A549 treated with DMSO at 1 μM for 4 hours (cell line): ENCODE measurements at places on chromosomes 2 and 18. TPM values are rescaled to one million over a fixed set of nuclear protein-coding genes. Genes with fewer than 3 reads are reported as not detected.

The CAVIN2 gene
- 7.9 to 11.9 TPM (median 10.8 TPM) in 5 replicates for total RNA-seq

The LINC00305 gene
- not detected in 5 replicates for total RNA-seq

The RTP5 gene
- not detected in 5 replicates for total RNA-seq

The GBX2 gene
- total RNA-seq = 2.3 to 4.1 TPM (median 3.3 TPM) in 5 replicates

The GAL3ST2 gene
- 0.23 to 0.40 TPM (median 0.34 TPM) in 4 of 5 replicates, not detected in the other for total RNA-seq

The KCNK3 gene
- 1.2 to 1.6 TPM (median 1.4 TPM) in 5 replicates for total RNA-seq

The CDH2 gene
- 33.3 to 52.2 TPM (median 44.8 TPM) in 5 replicates for total RNA-seq

The FAM117B gene
- total RNA-seq = 2.3 to 3.2 TPM (median 2.8 TPM) in 5 replicates

The CDK5R2 gene
- 1.2 to 2.5 TPM (median 1.9 TPM) in 5 replicates for total RNA-seq

The C2orf80 gene
- not detected in 5 replicates for total RNA-seq

The NCKAP5 gene
- 0.76 to 1.7 TPM (median 1.3 TPM) in 5 replicates for total RNA-seq

The MC2R gene
- total RNA-seq = not detected in 5 replicates

The PLGLB2 gene
- 0.29 to 0.49 TPM (median 0.45 TPM) in 5 replicates for total RNA-seq
